ENCODE measurements at places on chromosomes 13 and 19.
A peak's percentile ranks its signal among the peaks of the same experiment; 100 is the strongest.

GRCh38 chr19:55383279-55384130 lies 587 bp downstream of the TMEM238 start:
- no peak for DNase-seq

DNA sequence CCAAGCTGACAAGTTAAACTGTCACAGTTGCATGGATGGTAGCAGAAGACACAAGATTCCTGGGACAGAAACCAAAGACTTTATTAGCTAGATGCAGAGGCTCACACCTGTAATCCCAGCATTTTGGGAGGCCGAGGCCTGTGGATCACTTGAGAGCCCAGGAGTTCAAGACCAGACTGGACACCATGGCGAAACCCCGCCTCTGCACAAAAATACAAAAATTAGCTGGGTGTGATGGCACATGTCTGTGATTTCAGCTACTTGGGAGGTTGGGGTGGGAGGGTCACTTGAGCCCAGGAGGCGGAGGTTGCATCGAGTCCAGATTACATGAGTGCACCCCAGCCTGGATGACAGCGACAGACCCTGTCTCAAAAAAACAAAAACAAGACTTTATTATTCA lies 346.6 kb downstream of the IRS2 start:
- no peak for DNase-seq

DNA sequence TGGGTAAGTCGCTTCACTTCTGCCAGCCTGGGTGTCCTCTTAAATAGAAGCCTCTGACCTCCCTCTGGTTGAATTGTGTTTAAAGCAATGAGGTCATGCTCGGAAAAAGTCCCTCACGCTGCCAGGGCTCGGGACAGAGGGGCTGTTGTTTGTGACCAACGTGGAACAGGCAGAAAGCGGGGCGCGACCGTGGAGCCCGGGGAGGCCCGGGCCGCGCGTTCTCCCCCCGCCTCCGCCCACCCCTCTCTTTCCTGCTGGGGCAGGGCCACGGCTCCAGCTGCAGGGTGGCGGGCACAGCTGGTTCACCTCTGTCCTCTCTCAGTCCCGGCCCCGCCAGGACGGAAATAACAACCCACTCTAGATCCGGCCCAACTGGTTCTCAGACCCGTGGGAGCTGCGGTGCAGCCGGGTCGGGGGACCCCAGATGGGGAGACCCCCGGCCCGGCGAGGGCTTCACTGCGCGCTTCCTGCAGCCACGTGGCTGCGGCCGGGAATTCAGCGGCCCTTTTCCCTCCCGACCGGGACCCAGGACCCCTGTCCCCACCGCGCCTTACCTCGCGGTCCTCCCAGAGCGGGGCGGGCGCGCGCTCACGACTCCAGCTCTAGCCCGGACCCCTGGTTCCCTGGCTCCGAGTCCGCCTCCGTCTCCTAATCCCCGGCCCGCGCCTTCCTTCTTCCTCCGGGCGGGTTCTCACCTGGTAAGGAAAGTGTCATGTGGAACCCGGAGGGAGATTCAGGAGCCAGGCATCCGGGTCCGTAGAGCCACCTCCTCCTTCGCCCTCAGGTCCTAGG lies 1.9 kb downstream of the CDC42EP5 start:
- DNase-seq, result peak; percentile 19

DNA sequence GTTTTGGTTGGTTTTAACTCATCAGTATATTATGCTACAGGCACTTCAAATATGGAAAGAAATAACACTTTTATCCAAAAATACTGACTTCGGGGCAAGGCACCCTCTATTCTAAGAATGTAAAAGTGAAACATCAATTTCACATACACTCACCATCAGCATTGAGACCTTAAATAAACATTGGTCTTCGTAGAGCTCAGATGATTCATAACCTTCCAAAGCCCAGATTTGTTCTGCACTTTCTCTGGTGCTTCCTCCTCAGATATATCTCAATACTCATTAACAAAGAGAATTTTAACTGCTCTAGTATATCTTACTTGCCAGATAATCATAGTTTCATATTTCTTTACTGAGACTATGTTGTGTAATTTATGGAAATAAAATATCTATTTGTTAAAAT lies 794.3 kb downstream of the LIG4 start:
- no peak for DNase-seq

DNA sequence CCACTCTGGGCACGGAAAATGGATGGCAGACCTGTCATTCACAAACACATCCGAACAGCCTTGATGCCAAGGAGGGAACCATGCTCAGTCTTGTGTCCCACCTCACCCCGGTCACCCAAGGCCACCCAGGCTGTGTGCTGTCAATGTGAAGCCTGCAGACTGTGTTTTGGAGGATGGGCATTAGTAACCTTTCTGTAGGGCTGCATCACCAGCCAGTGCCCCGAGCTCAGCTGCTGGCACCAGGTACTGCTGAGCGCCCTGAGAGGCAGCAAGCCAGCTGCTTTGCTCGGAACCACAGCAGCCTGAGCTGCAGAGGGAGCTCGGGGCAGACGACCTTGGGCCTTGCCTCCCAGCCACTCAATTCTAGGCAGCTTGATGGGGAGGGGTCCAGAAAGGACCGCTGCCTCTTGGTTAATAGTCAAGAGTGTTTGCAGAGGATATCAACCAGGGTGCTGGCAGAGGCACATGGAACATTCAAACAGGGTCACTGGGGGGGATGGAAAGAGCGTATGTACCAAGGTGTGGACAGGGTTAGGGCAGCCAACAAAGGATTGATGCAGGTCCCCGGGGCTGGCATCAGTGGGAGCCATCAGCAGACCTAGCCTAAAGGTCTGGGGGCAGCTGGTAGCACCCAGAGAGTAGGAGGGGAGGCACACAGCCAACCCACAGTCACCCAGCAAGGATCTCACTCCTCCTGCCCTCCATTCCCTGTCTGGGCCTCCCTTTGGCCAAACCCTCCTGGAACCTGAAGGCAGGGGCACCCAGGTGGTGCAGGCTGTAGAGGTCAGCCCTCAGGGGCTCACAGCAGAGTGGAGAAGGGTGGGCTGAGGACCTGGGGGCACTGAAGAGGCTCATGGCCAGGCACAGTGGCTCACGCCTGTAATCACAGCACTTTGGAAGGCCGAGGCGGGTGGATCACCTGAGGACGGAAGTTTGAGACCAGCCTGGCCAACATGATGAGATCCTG lies 8.1 kb downstream of the VSTM2B start:
- no peak for DNase-seq

DNA sequence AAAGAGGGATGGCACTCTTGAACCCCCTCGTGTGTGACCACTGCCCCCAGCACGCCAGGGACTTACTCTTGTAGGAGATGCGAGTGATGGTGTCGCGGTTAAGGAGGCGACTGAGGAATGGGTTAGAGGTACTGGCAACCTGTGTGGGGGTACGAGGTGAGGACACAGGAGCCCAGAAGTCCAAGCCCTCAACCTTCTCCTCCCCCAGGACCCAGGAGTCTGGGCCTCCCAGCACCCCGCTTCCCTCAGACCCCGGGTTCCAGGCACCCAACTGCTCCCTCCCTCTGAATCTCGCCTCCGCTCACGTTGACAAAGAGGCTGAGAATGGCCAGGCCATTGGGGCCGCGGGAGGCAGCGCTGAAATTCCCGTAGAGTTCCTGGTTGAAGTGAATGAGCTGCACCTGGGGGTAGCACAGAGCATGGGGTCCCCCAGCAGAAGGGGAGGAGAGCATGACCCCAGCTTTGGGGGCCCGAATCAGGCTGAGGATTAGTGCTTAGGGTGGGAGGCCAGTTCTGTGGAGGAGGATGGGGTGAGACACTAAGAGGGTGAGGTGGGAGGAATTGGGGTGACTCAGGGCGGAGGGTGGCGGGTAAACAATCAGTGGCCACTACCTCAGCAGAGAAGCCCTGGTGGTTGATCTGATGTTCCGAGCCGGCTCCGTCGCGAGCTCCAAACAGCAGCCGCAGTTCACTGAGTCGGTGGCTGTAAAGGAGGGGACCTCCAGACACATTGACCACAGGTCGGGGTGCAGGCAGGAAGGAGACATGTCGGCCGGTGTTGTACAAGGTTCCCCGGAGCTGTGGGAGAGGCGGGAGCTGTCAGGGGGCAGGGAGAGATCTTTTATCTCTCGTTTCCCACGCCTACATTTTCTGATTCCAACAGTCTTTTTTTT lies 2.5 kb upstream of the DBP start:
- DNase-seq, result no peak

GRCh38 chr13:74576420-74576819 lies 442.2 kb upstream of the KLF12 start:
- no peak for DNase-seq

DNA sequence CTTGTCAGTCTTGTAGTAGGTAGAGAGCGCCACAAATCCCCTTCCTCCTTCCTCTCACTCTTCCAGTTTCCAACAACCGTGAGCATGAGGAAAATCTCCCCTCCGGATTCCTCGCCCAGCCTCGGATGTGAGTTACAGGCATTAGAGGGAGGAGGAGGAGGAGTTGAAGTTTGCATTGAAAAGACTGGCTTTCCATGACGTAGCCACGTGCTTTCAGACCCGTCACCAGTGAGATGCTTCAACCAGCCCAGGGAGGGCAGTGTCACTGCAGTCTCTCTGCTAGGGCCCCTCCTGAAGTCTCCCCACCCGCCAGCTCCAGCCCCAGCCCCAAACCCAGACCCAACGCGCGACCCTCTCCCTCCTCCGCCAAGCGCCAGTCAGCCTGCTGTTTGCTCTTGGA lies 442 bp upstream of the FGF14 start:
- DNase-seq, result no peak

DNA sequence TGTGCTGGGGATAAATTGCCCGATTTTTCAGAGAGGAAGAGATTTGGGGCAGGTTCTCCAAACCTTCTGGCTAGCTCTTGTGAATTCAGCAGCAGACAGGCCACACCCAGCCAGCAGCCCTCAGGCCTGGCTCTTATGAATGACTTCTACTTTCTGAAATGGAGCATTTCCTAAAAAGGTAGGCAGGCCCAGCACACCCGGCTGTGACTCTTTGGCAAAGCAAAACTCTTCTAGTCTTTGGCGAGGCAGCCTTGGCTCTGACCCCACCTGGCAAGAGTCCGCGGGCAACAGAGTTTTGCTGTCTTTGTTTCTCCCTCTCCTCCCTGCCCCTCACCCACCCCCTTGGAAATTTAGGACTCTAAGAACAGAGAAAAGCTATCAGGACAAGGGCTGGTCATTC lies 221.2 kb downstream of the ZNF536 start:
- DNase-seq, result no peak

- no peak for DNase-seq
Measured at GRCh38 chr13:45195421-45195820, 5.4 kb downstream of the KCTD4 start.

DNA sequence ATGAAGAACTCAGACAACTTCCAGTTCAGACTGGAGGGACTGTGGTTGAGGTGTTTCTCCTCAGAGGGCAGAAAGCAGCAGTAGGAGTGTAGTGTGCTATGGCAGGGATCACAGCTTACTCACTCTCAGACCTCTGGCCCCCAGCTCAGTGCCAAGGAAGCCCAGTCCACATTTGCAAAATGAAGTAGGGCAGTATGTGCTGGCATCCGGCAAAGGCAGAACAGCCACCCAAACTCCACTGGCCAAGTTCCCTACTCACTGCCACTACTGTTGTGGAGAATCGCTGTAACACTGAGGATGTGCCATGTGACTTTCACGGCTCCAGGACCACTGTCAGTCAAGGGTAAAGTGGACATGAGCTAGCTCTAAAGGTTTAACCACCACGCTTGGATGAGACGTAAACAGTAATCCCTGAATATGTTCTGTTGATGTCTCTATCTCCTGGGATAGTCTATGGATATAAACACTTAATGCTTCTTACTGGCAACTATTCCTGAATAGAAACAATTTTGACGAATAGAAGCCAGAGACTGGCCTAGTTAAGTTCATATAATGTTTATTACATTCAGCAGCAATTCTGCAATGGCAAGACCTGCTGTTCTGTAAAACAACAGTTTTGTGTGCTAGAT lies 67.0 kb upstream of the SLC15A1 start:
- DNase-seq, result no peak

DNA sequence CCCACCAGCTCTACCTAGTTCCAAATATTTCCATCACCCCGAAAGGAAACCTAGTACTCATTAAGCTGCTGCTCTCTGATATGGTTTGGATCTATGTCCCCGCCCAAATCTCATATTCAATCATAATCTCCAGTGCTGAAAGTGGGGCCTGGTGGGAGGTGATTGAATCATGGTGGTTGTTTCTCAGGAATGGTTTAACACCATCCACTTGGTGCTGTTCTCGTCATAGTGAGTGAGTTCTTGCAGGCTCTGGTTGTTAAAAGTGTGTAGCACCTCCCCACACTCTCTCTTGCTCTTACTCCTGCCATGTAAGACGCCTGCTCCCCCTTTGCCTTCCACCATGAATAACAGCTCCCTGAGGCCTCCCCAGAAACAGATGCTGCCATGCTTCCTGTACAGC lies 43.4 kb upstream of the MED4 start:
- DNase-seq, result no peak

- no peak for DNase-seq
Measured at GRCh38 chr13:52118595-52118994, 10.3 kb downstream of the NEK5 start.

- DNase-seq, result no peak
Measured at GRCh38 chr13:113634279-113635047, 23.5 kb downstream of the ATP4B start.

DNA sequence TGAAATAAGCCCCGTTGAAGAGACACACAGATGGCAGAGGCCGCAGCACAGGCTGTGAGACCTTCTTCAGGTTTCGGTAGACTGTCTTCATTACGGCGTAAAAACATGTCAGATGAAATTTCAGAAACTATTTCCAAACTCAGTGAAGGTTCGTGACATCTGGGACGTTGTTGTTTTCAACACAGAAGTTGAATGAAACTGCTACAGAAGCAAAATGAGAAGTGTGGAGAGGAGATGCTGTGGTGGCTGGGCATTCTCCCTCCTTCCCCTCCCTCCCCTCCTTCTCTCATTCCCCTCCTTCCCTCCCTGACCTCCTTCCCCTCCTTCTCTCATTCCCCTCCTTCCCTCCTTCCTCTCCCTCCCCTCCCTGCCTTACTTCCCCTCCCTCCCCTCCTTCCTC lies 113.6 kb downstream of the ATP11A start:
- DNase-seq, result no peak

- no peak for DNase-seq
Measured at GRCh38 chr13:105878119-105878700, 657.3 kb downstream of the EFNB2 start.

Measured in foreskin keratinocyte (primary cell).